ENCODE measurements at places on chromosomes 7 and 10. TPM values are rescaled to one million over a fixed set of nuclear protein-coding genes. Genes with fewer than 3 reads are reported as not detected.
A peak's percentile ranks its signal among the peaks of the same experiment; 100 is the strongest.

- peaks cover 15% of the 10 kb centered on the region for H3K4me1 ChIP-seq
- peaks cover 12% of the 10 kb centered on the region for H3K36me3 ChIP-seq
Observed at GRCh38 chr7:152137476-152138025, 112.1 kb downstream of the GALNT11 start.

DNA sequence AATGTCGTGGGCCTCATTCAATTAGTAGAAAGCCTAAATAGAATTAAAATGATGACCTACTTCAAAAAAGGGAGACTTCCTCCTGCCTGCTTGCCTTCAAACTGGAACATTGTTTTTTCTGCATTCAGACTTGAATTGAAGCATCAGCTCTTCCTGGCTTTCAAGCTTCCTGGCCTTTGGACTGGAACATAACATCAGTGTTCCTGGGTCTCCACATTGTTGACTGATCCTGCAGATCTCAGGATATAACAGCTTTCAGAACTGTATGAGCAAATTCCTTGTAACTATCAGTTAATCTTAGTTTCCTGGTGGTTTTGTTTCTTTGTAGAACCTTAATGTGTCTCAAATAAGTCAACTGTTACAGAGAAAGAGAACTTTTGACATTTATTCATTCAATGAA is 18.6 kb downstream of the MAGI2 start:
- no peaks in the 10 kb centered on the region for H3K4me1 ChIP-seq
- no peak overlapping the region for H3K4me3 ChIP-seq
- DNase-seq, result no peak
- no peak overlapping the region for H3K27ac ChIP-seq
- H3K36me3 ChIP-seq, result no peaks in the 10 kb centered on the region
- H3K27me3 ChIP-seq, result no peaks in the 10 kb centered on the region

GRCh38 chr7:97466071-97466470 is 265.8 kb upstream of the TAC1 start:
- no peak for DNase-seq
- H3K36me3 ChIP-seq, result no peaks in the 10 kb centered on the region
- H3K27me3 ChIP-seq, result no peaks in the 10 kb centered on the region

Gene ATXN7L1
- 3.2 TPM for total RNA-seq

GRCh38 chr7:24981171-24981951 is 1.4 kb upstream of the OSBPL3 start:
- H3K4me3 ChIP-seq, result peak overlapping the region; percentile 65
- H3K4me1 ChIP-seq, result peaks cover 11% of the 10 kb centered on the region
- H3K27me3 ChIP-seq, result no peaks in the 10 kb centered on the region
- H3K36me3 ChIP-seq, result no peaks in the 10 kb centered on the region
- H3K27ac ChIP-seq, result peak overlapping the region; percentile 89

- no peak overlapping the region for H3K4me3 ChIP-seq
- no peaks in the 10 kb centered on the region for H3K27me3 ChIP-seq
- no peak for DNase-seq
- no peaks in the 10 kb centered on the region for H3K36me3 ChIP-seq
- H3K4me1 ChIP-seq, result no peaks in the 10 kb centered on the region
- H3K27ac ChIP-seq, result no peak overlapping the region
Observed at GRCh38 chr10:1187855-1188557, 131.8 kb downstream of the WDR37 start.

Gene SPDYE18
- total RNA-seq, result 0.46 TPM

Gene MYH16
- not detected for total RNA-seq

DNA sequence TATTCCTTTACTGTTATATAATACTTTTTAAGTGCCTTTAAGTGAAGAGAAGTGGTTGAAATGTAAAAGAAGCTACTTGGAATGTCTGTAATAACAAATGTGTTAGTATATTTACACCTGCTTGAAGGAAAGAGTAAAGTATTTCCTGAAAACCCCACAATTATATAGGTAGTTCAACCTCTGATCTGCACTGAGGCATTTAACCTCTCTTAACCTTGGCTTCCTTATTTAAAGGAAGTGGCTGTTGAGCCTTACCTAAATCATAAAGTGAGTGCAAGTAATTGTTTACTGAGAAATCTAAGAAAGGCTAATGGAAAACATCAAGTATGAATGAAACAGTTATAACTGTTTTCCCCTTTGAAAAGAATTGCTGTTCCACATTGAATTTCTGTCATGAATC is 294.5 kb downstream of the ADK start:
- H3K27ac ChIP-seq, result no peak overlapping the region
- H3K4me1 ChIP-seq, result no peaks in the 10 kb centered on the region
- H3K27me3 ChIP-seq, result no peaks in the 10 kb centered on the region
- no peak for DNase-seq
- H3K36me3 ChIP-seq, result no peaks in the 10 kb centered on the region
- H3K4me3 ChIP-seq, result no peak overlapping the region

DNA sequence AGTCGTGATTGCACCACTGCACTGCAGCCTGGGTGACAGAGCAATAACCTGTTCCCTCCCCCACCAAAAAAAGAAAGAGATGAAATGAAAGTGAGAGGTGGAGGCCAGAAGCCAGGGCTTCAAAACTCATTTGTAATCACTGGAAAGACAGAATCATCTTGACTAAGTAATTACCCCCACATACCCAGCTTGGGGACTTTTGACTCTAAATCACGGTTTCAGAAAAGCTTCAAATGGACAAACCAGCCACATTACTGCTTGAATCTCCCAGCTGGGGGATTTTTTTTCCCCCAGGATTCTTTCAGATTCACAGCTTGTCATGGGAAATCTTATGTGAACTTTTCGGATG is 361.0 kb downstream of the FRMD4A start:
- no peaks in the 10 kb centered on the region for H3K27me3 ChIP-seq
- H3K4me3 ChIP-seq, result no peak overlapping the region
- H3K4me1 ChIP-seq, result peaks cover 5% of the 10 kb centered on the region
- no peak overlapping the region for H3K27ac ChIP-seq
- DNase-seq, result no peak
- H3K36me3 ChIP-seq, result no peaks in the 10 kb centered on the region

DNA sequence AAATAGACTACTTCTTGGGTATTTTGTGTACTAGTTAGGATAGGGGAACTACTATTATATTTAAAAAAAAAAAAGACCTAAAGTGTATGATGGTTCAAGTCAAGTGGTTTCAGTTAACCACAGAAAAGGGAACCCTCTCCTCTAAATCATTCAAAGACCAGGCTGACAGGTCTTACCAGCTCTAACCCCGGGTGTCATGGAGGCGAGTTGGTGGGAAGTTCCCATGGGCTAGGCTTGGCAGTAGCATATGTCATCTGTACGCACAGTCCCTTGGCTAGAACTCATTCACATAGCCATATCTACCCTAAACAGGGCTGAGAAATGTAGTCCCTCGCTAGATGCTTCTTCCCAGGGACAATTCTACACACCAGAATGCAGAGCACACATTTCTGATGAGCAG is 37.7 kb upstream of the KCNMA1 start:
- no peak for DNase-seq
- no peak overlapping the region for H3K4me3 ChIP-seq
- H3K4me1 ChIP-seq, result no peaks in the 10 kb centered on the region
- H3K27ac ChIP-seq, result no peak overlapping the region
- H3K36me3 ChIP-seq, result no peaks in the 10 kb centered on the region

DNA sequence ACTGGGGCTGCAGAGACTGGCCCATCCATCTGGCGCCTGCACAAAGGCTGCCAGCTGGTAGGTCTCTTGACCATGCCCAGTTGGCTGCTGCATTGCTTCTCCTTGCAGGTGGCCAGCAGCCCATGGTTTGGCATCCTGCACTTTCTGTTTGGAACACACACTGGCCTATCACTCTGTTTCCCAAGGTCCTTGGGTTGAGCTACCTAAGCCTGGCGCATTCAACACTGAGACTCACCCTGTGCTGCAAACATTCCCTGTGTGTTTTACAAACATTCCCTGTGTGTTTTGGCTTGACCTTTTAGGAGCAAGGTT is 55.5 kb downstream of the TACR2 start:
- peaks cover 18% of the 10 kb centered on the region for H3K36me3 ChIP-seq

GRCh38 chr10:78757344-78757925 is 311.3 kb upstream of the ZMIZ1 start:
- peak; percentile 60 for DNase-seq
- H3K27ac ChIP-seq, result peak overlapping the region; percentile 42
- H3K27me3 ChIP-seq, result no peaks in the 10 kb centered on the region
- H3K36me3 ChIP-seq, result no peaks in the 10 kb centered on the region
- peaks cover 12% of the 10 kb centered on the region for H3K4me1 ChIP-seq

Gene LDB1
- 61.0 TPM for total RNA-seq

Gene OR2A12
- total RNA-seq, result not detected

GRCh38 chr10:1923586-1923985 is 186.3 kb upstream of the ADARB2 start:
- DNase-seq, result no peak
- no peaks in the 10 kb centered on the region for H3K4me1 ChIP-seq
- H3K4me3 ChIP-seq, result no peak overlapping the region
- no peaks in the 10 kb centered on the region for H3K36me3 ChIP-seq

Gene GIMAP5
- 19.3 TPM for total RNA-seq

DNA sequence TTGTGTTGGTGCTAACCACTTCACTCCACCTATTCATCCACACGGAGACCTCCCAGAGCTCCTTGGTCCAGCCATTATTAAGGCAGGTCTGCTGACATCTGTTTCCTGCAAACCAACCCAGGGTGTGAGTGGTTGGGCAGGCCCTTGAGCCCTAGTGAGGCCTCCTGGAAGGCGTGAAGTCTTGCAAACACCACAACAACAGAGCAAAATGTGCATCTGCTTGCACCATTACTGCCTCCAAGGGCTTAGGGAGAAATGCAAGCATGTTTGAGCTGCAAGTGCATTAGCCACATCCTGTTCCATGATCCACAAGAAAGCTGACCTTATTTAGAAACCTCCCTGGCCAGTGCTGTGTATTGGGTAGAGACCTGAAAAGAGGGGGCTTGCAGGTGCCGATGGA is 325.5 kb downstream of the GRID1 start:
- no peak overlapping the region for H3K27ac ChIP-seq
- no peaks in the 10 kb centered on the region for H3K36me3 ChIP-seq
- peaks cover under 1% of the 10 kb centered on the region for H3K4me1 ChIP-seq

GRCh38 chr10:27564398-27564797 is 60.3 kb downstream of the RAB18 start:
- no peak overlapping the region for H3K4me3 ChIP-seq
- no peaks in the 10 kb centered on the region for H3K4me1 ChIP-seq
- no peak for DNase-seq
- no peaks in the 10 kb centered on the region for H3K36me3 ChIP-seq

GRCh38 chr7:107173691-107174406 is 5.0 kb downstream of the HBP1 start:
- no peaks in the 10 kb centered on the region for H3K27me3 ChIP-seq
- no peak for DNase-seq
- H3K4me1 ChIP-seq, result peaks cover 25% of the 10 kb centered on the region
- no peaks in the 10 kb centered on the region for H3K36me3 ChIP-seq

Gene GPR158
- total RNA-seq, result not detected

Gene MINDY3
- 17.8 TPM for total RNA-seq

DNA sequence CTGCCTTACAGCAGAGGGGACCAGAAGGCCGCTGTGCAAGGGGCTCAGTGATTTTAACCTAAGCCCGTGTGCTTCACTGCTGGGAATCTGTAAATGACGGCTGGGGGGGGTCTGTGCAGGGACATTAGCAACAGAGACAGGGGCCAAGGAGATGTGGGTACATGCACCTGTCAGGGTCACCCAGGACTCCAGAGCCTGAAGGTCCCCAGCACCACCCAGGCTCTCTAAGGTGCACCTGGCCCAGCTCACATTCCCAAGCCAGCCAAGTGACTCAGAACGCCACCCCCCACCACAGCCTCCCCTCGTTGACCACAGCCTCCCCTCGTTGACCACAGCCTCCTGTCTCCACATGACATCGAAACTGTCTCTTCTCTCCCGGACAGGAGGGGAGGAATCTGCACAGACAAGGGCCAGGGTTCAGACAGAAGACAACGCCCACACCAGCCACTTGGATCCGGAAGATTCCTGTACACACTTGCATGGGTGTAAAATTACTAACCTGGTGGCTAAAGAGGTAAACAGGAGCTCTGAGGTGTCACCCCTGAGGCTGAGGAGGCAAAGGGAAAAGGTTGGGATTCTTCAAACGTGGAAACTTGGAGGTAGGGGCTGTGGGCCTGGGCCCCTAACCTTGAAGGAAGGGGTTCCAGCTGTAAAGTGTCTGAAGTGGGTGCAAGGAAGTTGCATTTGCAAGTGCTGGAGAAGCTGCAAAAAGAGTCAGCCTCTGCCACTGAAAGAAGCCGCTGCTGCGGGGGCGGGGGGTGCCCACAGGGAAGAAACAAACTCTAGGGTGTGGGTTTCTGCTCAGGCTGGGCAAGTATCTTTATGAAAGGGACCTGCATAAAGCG is 27.0 kb downstream of the CALML3 start:
- H3K4me3 ChIP-seq, result no peak overlapping the region
- DNase-seq, result no peak
- H3K4me1 ChIP-seq, result peaks cover 4% of the 10 kb centered on the region

GRCh38 chr10:78510566-78511323 is 477.1 kb downstream of the RPS24 start:
- H3K4me1 ChIP-seq, result no peaks in the 10 kb centered on the region
- H3K27me3 ChIP-seq, result no peaks in the 10 kb centered on the region
- DNase-seq, result no peak
- H3K27ac ChIP-seq, result no peak overlapping the region

Gene TUBGCP2
- total RNA-seq, result 42.6 TPM

DNA sequence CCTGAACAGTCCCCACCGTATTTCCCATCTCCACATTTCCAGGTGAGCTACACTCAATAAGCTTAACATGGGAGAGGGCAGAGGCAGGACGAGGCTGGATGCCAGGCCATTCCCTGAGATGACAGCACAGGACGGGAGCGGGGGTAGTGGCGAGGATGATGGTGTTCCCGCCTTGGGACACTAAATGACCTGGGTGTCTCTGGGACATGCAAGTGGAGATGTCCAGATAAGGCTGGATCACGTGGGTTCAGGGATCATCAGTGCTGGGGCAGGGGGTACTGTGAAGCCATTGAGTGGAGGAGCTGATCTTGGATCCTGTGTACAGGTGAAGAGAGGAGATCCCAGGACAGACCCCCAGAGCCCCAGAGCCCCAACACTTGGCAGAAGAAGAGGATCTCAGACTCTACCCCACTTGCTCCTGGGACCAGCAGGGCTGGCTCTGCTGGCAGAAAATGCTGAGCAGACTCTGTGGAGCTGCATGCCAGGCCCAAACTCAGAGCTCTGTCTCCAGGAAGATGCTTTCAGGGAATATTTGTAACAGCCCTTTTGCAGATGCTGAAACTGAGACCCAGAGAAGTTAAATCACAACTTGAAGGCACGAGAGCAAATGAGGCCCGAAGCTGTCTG is 29.7 kb upstream of the HSPA12A start:
- no peaks in the 10 kb centered on the region for H3K27me3 ChIP-seq
- H3K27ac ChIP-seq, result no peak overlapping the region
- H3K4me1 ChIP-seq, result peaks cover 9% of the 10 kb centered on the region
- H3K4me3 ChIP-seq, result no peak overlapping the region

GRCh38 chr10:129622291-129622690 is 155.2 kb downstream of the MGMT start:
- no peak overlapping the region for H3K27ac ChIP-seq
- no peaks in the 10 kb centered on the region for H3K27me3 ChIP-seq
- no peak overlapping the region for H3K4me3 ChIP-seq
- H3K36me3 ChIP-seq, result no peaks in the 10 kb centered on the region
- no peak for DNase-seq

Gene GIMAP8
- total RNA-seq, result 12.7 TPM

Gene PHTF2
- 24.2 TPM for total RNA-seq

Gene IGFBP1
- total RNA-seq, result not detected

Gene HIP1
- 13.4 TPM for total RNA-seq

Data from heart left ventricle (tissue), 16 donors.